Activated CD4-positive, alpha-beta T cell treated with anti-CD3 and anti-CD28 coated beads, Interleukin-2, amount 50 U/mL, for 4 hours (primary cell): ENCODE measurements at places on chromosomes 3 and 15.

GRCh38 chr3:122533931-122534334 is 19.2 kb upstream of the KPNA1 start:
- DNase-seq: no peak

DNA sequence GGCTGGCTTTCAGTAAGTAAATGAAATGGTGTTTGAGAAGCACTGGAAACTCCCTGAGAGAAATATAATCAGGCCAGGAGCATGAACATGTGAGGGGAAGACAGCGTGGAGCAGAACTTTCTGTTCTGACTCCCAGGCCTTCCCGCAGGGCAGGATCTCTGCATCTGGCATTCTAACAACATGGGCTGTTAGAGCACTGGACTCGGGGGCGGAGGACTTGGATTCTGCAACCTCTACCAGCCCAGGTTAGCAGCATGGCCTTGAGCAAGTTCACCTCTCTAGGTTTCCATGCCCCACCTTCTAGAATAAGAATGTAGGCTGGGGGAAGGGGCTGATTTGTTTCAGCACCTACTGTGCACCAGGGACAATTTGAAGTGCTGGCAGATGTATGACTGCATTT is 12.5 kb upstream of the BFSP2 start:
- no peak for DNase-seq

DNA sequence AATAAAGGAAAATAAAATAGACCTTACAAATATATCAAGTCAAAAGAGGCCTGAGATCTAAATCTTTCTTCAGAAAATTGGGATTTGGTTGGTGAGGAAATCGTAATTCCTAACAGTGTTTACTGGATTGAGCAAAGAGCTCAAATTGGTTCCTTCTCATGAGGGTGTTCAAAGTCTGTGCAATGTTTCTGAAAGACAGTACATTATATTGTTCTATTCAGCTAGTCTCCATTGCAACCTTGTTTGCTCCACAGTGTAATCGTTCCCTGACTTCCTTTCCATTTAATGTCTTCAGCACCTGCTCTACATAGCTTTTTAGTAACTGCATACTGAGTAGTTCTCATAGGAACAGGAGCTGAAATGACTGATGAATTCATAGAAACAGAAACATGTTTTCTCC is 326.8 kb downstream of the SUCLG2 start:
- DNase-seq: no peak

DNA sequence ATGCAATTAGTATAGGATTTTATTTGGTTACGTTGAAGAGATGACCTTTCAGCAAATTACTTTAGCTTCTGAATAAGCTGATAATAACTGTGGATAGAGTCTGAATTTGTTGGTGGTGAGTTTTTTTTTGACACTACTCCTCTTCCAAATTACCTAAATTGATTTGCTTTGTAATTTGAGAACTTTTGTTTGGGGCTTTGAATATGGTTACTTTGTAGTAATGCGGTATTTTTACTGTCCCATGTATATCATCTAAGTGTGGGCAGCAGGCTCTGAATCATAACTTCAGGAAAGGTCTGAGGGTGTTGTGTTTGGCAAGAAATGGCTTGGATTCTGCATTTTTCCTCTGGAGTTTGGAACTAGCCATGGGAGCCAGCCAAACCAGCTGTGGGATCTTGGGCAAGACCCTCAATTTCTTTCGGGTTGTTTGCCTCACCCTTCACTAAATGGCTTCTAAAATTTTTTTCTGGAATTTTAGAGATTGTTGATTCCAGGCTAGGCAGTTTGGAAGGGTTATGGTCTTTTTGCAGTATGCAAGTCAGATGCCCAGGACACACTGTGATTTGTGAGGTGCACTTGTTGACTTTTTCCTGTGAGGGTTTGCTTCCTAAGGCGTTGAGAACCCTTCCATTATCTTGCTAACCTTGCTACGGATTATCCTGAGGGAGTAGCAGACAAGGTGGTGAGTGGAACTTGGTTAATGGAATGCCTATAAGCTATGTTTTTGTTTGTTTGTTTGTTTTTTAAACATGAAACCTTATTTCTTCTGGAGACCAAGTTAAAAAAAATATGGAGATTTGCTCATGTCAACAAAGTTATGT is 10.4 kb downstream of the PTPRG start:
- no peak for DNase-seq

GRCh38 chr15:30990036-30990435 is 1.4 kb downstream of the MTMR10 start:
- DNase-seq: no peak

DNA sequence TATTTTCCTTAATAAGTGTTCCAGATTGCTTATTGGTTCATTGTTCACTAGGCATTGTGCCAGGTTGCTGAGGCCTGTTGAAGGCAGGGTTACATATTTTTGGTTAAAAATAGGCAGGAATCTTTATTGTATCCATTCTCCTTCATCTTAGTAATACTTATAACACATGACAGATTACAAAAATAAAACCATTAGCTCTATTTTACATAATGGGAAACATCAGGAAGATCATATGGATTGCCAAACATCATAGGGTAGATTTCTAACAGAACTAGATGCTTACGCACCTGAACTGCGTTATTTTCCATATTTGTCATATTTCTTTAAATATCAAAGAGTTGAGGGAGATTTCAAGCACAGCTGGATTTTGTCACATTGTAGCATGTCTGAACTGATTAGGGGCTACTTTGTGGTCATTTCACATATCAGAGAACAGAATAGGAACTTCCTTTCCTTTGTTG is 462.9 kb upstream of the SGO1 start:
- no peak for DNase-seq

GRCh38 chr3:168104361-168104760 is 8.6 kb upstream of the GOLIM4 start:
- DNase-seq: no peak

- no peak for DNase-seq
These were observed 33.7 kb downstream of the SLC24A1 start for GRCh38 chr15:65655457-65655856.

DNA sequence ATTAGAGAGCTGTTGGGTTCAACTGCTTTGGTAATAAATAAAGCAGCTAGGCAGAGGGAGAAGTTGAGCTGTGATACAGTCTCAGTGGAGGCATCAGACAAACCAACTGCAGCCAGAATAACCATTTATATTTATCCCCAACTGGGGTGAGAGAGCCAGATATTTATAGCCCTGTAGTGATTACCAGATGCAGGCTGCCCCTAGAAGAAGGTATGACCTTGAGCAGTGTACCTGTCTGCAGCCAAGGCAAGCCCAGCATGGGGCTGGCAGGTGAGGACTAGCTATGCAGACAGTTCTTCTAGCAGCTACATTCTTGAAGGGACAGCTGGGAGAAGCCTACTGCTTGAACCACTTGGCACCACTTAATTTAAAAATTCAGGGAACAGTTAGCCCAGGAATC is 144.4 kb upstream of the EPHA3 start:
- no peak for DNase-seq

DNA sequence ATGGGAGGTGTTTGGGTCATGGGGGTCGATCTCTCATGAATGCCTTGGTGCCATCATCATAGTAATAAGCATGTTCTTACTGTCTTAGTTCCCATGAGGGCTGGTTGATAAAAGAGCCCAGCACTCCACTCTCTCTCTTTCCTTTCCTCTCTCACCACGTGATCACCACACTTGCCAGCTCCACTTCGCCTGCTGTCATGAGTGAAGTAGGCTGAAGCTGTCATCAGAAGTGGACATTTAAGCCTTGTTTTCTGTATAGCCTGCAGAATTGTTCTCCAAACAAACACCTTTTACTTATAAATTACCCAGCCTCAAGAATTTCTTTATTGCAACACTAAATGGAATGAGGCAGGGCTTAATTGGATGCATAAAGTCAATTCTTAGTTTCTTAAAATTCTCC is 6.1 kb downstream of the OR5H1 start:
- DNase-seq: no peak

- no peak for DNase-seq
These were observed 50.1 kb upstream of the CRTC3 start for GRCh38 chr15:90479656-90480055.

- DNase-seq: no peak
These were observed 32.2 kb upstream of the IL20RB start for GRCh38 chr3:136925425-136926190.

- DNase-seq: no peak
These were observed 77.9 kb downstream of the SPSB4 start for GRCh38 chr3:141129049-141129448.

- no peak for DNase-seq
These were observed 8.4 kb downstream of the ITGB5 start for GRCh38 chr3:124878561-124879336.

- DNase-seq: no peak
These were observed 67.2 kb upstream of the TP63 start for GRCh38 chr3:189563853-189564563.

DNA sequence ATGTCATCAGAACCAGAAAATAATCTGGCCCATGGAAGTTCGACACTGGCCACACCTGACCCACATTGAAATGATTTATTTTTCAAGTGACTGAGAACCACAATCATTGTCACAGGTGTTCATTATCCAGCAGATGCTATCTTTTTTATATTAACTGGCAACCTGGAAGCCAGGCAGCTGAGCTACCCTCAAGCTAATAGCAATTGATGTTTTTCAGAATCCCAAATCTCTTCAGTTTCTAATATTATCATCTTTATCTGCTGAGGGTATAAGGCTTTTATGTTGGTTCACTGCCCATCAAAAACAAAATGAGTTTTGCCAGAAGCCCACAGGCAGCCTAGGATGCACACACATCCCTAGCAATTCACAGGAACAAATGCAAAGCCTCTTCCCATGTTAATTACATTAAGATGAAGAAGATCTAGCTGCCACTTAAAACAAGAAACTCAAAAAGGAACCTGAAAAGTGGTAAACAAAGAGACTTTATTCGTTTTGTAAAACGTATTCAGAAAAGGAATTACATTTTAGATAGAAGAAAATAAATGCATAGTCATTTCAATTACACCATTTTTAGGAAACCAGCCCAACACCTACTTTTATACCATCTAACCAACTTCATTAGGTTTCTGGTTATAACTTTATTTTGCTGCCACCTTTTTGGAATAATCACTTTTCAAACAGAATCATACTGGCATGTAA is 40.9 kb upstream of the STRIT1 start:
- DNase-seq: no peak

- no peak for DNase-seq
These were observed 70.1 kb upstream of the GLCE start for GRCh38 chr15:69090197-69090948.

- no peak for DNase-seq
These were observed 10.1 kb downstream of the MCM2 start for GRCh38 chr3:127608362-127608718.

DNA sequence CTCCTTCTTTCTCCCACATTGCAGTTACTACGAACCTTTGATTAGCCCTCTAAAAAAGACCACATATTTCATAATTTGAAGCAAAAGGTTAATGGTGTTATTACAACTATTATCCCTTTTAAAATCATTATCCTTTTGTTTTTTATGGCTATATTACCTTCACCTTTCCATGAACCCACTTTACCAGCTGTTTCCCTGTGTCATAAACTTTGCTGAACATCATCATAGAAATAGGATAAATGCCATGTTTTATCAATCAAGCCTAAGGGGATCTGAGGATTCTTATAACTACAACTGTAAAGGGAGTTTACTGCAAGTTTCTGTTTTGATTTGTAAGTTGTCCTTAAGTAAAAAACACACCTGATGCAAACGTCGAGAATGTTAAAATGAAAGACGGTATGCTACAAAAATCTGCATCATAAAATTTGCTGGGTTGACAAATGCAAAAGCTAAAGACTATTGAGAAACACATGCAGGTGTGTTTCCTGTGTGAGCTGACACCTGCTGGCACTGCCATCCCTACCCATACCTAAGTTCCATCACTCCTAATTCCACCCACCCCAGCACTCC is 39.1 kb upstream of the ARRDC4 start:
- DNase-seq: no peak

GRCh38 chr15:63163217-63163616 is 5.9 kb upstream of the RPS27L start:
- no peak for DNase-seq

GRCh38 chr3:72485641-72486040 is 362.6 kb downstream of the SHQ1 start:
- no peak for DNase-seq

- DNase-seq: no peak
These were observed 37.3 kb downstream of the CACNA2D2 start for GRCh38 chr3:50466177-50466576.

DNA sequence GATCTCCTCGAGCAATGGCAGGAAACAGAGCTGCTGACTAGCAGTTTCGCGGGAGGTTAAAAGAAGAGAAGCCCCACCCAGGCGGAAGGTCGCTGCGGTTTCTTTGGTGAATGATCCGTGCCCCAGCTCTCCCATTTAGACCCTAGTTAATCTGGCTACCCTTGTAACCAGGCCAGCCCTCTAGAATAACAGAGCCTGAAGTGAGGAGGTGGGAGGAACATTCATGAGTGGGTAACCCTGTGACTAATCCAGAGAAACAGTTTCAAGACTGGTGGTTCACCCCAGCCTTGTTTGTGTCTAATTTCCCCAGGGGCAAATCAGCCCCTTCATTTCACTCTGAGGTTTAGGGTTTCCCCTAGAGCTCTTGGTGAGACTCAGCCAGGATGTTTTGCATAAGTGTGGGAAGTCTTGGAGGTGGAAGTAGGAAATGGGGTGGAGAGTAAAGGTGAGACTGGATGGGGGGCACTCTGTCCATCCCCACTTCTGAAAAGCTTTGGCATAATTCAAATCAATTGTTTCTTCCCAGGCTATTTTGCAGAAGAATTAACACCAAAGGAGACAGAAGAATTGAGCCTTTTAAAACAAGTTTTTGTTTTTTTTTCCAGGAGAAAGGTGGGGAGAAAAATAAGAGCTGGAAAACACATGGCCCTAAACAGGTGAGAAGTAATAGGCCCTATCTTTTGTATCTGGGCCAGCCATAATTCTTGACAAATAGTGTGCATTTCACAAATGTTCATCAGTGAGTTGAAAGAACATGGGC is 303.1 kb downstream of the RPLP1 start:
- peak; percentile 79 for DNase-seq

DNA sequence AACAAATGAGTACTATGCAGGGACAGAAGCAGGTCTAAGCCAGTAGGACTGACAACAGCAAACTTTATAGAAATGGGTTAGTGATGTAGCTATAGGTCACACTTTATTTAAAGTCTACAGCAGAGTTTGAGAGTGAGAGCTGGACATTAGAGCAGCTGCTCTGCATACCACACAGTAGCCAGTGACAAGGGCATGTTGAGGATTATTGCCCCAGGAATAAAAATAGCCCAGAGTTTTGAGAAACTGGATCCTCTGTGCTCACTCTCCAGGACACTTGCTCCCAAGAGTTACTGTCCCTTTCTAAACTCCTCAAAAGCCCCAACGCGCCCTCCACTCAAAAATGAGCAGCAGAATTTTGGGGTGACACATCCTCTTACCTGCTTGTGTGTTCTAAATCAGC is 21.1 kb downstream of the LRTM1 start:
- DNase-seq: no peak

DNA sequence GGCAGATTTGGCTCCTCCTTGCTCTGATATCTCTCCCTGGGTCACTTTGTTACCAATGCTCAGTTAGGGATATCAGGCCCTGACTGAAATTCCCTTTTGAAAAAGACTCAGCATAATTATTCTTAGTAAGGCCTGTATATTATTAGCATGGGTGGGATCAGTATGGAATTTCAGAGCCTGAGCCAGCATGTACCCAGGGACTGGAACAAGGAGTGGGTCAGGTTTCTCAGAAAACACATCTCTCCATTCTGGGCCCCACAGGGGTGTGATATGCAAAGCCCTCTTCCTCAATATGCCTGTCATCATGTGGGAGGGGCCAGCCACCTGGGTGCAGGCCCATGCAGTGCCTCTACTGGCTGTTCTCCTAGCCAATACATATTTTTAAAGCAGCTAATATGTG is 423.2 kb downstream of the EPHB1 start:
- no peak for DNase-seq

- no peak for DNase-seq
These were observed 504 bp upstream of the PDHB start for GRCh38 chr3:58434168-58434504.

- no peak for DNase-seq
These were observed 152.3 kb downstream of the SMAD6 start for GRCh38 chr15:66854012-66854965.
